CD4-positive, alpha-beta T cell treated with Interleukin-15 for 1 hour (primary cell): ENCODE measurements at places on chromosomes 4 and X.

DNA sequence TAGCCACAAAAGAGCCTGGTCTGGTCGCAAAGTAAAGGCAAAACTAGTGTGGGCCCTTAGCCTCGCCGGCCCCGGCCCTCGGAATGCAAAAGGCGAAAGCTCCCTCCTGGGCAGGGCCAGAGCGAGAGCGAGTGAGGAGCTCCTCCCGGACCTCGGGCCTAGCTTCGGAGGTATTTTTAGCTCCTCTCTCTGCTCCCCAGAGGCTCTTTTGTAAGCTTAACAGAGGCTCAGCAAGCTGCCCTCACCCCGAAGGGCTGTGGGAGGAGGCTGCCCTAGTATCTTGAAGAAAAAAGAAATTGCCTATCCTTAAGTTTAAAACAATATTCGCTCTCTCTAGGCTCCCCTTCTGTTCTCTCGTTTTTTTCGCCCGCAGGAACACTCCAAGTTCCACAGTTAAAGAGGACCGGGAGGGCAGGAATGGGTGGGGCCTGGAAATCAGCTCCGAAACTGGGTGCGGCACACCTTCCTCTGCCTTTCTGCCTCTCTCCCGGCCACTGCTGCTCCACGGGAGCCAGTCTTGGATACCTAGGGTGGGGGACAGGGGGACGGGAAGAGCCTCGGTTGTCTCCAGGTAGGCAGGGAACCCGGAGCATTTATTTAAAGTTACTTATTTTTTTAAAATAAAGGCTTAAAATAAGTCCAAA lies 12.1 kb downstream of the HAND2 start:
- DNase-seq = no peak

- DNase-seq = no peak
These were observed 23.5 kb downstream of the TIGD2 start for GRCh38 chr4:89134775-89135319.

DNA sequence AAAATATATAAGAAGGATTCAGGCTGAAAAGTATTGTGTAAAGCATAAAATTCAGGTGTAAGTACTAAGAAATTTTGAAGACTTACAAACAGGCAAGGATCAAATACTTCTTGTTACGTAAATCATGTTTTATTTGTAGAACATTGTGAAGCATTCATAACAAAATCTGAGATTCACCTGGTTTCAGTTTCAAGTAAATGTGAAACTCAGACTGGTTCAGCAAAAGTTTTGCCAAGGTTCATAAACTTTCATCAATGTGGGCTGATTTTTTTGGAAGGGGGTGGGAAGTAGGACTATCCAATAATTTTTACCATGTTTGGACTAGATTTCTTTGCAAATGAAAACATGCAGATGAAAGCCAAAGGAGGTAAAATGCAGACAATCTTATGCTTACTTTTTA lies 527.7 kb downstream of the ANKRD50 start:
- DNase-seq = no peak

- no peak for DNase-seq
These were observed 229.1 kb upstream of the SMIM31 start for GRCh38 chr4:164524789-164525188.

DNA sequence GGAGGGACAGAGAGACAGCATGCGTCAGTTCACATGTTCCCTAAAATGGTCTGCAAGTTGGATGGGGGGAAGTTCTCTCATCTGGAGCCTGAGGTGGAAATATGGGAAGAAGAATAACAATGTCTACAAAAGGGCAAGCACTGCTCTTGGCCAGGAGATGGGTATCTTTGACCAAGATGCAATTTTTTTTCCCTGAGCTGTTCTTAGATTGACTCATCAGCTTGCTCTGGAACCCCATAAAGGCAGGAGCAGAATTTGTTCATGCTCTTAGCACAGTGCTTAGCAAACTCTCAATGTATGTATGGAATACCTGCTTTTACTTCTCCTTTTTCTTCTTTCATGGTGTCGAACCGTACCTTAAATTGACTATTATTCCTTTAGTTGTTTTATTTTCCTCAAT lies 90.5 kb upstream of the ZNF827 start:
- no peak for DNase-seq

DNA sequence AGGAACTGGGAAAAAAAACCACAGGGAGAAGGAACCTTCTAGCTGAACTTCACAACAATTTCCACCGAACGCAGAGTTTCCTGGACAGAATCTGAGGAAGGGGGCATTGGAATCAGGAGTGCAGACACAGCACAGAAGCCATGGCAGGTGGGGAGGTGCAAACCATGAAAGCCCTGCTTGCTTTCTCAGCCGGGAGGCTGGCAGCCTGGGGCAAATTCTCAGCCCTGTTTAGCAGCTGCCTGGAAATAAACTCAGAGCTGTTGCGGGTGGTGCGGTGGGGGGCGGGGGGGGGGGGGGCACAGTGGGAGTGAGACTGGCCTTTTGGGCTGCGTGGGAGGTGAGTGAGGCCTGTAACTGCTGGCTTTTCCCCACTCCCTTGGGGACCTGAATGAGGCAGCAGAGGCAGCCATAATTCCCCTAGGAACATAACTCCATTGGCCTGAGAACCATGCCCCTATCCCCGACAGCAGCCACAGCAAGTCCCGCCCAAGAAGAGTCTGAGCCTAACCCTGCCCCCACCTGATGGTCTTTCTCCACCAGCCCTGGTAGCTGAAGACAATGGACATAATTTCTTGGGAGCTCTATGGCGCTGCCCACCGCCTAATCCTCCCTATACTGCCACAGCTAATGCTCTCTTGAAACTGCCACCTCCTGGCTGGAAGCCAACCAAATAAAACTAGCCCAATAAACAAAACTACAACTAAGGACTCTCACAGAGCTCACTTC lies 176.3 kb downstream of the FAM13A start:
- no peak for DNase-seq

GRCh38 chrX:108165383-108166111 lies 74.0 kb downstream of the ATG4A start:
- no peak for DNase-seq

DNA sequence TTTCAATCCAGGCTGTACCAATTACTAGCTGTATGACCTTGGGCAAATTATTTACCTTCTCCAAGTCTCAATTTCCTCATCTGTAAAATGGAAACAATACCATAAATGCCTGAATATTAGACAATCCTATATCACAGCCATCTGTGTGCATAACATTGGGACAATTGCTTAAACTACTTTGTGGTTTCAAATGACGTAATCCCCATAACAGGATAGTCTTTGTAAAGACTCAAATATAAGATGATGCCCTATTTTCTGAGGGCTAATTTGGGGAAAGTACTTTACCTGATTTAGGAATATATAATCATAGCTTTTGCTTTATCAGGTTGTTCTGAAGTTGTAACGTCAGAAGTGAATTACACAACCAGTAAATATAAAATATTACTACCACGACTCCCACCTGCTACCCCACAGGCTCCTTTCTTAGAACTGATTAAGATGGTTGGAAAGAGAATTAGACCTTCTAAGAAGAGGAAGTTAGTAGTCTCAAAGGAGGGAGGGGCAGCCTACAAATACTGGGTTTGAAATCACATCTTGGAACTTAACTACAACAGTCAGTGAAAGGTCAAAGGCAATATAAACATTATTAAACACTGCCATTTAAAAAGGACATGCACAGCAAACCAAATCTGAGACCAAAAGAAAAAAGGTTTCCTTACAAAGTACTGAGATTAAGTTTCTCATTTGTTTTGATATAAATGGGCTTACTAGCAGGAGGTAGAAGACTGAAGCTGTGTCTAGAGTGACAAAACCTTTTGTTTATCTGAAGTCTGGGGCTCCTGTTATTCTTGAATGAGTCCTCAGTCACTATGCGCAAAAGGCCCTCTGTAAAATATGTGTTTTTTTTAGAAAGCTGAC lies 215.0 kb downstream of the SCFD2 start:
- DNase-seq = no peak

- DNase-seq = no peak
These were observed 31.4 kb downstream of the FREM3 start for GRCh38 chr4:143668930-143669552.
